ENCODE measurements at places on chromosomes 3 and 15.

- no peak for DNase-seq
These were observed 428.9 kb downstream of the VGLL3 start for GRCh38 chr3:86562090-86562489.

DNA sequence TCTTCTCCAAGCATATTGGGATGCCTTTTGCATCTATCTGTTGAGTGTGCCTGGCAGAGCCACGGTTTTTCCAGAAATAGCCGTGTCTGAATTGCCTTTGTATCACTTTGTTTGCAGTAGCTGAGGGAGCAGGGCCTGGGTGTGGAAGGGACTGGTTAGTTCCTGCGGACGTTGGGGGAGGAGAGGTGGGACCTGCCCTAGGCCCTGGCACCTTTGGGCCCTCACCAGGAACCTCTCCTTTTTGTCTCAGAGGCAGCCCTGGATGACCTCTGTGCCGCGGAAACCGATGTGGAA, 18.6 kb downstream of the ATRIP start:
- no peak for DNase-seq

DNA sequence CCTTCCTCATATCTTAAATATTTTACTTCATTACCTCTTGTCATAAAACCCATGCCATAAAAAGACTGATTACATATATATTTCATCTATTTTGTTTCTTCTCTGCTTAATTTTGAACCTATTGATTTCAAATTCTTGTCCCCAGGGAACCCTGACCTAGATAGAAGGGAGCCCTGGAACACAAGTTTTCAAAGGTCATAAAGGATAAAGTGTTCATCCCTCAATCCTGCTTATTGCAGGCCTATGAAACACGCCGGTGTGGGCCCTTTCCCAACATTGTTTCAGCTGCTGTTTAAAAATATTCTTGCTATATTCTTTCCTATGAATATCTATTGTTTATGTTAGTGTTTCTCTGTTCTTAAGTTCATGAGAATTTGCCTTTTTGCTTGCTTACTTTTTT, 1389.5 kb upstream of the GBE1 start:
- DNase-seq: no peak

GRCh38 chr3:12451960-12452359, 32.3 kb upstream of the TSEN2 start:
- no peak for DNase-seq

GRCh38 chr15:85854345-85855097, 59.8 kb upstream of the KLHL25 start:
- DNase-seq: no peak

DNA sequence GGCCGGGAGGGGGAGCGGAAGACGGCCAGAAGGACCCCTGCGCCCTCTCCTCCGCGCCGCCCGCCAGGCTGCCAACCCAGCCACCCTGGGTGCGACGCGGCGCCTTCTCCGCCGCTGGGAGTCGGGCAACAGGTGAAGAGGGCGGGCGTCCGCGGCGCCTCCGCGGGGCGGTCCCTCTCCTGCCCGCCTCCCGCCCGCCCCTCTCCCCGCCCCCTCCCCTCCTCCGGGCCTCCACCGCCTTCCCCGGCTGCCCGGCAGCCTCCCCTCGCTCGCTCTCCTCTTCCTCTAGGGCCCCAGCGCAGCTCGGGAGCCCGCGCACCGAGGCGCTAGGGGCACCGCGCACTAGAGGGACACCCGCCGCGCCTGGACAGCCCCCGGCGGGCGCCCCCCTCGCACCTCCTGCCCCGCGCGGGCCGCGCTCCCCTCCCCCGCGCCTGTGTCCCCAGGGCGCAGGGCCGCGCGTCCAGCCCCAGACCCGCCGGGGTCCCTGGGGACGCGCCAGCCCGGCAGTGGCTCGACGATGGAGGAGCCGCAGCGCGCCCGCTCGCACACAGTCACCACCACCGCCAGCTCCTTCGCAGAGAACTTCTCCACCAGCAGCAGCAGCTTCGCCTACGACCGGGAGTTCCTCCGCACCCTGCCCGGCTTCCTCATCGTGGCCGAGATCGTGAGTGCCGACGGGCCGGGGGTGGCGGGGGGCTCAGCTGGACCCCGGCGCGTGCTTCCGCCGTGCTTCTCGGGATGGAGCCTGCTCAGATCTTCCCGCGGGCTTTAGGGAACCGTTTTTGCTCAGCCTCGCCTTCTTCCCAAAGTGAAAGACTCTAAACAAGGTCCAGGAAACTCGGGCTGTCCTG, at the start of gene CMTM8:
TSS of gene CMTM8 (plus strand) at position 228 of the 854 bp plus-strand sequence. CDS start at position 521, 293 bp downstream.
- no peak for DNase-seq

DNA sequence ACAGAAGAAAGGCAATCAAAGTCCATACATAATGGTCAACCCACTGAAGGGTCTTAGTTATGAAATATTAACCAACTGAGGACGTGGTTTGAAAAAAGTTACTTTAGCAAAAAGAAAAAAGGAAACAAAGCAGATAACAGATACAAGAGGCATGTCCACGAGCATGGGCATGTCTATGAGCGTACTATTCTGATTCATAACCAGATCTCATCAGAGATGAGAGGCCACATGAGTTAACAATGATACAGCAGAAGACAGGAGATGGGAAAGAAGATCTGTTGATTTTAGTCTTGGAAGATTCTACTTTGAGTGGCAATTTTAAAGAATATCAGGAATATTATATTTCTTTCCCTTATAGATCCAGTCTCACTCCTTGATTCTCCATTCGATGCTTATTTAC, 262.9 kb upstream of the SLITRK3 start:
- DNase-seq: no peak

GRCh38 chr15:52523192-52523591, 5.5 kb downstream of the MYO5A start:
- peak; percentile 69 for DNase-seq

GRCh38 chr3:56200251-56200650, 268.0 kb downstream of the ERC2 start:
- no peak for DNase-seq

GRCh38 chr3:152769523-152769922, 65.4 kb upstream of the P2RY1 start:
- no peak for DNase-seq

DNA sequence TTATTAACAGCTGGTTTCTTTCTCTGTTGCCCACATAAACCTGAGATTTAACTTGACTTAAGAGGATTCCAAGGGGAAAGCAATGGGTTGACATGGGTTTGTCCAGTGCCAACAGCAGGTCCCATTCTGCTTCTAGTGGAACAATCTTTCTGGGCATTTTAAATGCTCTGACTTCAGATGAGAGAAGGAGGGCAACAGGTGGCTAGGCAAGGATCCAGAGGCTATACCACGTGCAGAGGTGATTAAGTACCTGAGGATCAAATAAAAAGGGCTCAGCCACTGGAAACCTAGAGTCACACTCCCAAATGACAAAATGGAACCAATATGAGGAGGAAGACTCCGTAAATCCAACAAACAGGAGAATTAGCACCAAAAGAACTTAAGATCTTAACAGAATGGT, 28.5 kb downstream of the CMTM6 start:
- no peak for DNase-seq

DNA sequence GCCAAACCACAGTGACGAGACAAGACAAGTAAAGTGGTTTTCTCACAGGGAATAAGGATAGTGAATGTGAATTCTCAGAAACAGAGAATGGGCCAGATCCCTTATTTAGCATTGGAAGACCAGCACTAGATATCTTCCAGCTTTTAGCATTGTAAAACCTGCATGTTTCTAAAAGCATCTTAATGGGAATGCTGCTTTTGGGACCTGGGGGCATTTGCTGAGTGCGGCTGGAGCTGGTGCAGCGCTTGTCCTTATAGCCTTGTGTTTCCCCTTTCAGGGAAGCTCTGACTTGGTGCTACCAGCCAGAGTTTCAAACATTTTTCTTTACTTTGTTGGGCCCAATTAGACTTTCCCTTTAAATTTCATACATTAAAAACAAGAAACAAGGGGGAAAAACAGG, 52.9 kb downstream of the CLSTN2 start:
- no peak for DNase-seq

DNA sequence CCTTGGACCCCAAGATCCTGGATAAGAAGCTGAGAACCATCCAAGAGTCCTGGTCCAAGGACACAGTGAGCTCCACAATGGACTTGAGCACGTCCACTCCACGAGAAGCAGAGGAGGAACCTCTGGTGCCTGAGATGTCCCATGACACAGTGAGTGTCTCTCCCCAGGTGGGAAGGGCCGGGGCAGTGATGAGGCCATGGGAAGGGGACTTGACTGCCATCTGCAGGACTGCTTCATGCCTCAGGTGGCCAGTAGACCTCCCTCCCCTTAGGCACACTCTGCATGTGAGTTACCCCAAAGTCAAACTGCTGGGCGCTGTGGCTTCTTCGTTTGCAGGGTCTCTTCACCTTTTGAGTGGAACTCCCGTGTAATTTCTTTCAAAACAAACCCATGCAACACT, 59.7 kb downstream of the CCDC33 start:
- no peak for DNase-seq

- DNase-seq: no peak
These were observed 37.7 kb downstream of the ABHD17C start for GRCh38 chr15:80732818-80733217.

DNA sequence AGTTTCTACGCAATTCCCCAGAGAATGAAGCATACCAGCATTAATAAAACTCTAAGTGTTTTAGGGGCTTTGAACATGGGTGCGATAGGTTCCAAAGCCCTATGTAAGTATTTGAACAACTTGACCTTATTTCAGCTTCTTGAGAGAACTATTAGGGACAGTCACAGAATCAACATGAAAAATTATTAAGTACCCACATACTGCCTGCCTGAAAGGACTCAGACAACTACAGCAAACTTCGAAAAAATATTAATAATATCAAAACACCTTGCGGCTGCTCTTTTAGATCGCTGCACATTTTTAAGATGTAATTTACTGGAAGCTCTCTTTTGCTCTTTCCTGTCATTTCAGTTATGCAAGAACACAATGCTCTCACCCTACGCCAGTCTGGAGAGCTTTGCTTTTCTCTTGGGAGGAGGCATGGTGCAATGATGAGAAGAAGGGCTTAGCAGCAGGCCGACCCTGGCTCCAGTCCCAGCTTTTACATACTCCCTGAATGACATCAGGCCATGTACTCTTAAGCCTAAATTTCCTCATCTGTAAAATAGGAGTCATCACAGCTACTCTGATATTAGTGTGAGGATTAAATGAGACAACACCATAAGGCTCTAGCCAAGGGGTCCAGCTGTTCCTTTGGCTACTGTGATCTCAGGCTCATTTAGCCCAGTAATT, 640.7 kb downstream of the FHIT start:
- DNase-seq: peak; percentile 68

DNA sequence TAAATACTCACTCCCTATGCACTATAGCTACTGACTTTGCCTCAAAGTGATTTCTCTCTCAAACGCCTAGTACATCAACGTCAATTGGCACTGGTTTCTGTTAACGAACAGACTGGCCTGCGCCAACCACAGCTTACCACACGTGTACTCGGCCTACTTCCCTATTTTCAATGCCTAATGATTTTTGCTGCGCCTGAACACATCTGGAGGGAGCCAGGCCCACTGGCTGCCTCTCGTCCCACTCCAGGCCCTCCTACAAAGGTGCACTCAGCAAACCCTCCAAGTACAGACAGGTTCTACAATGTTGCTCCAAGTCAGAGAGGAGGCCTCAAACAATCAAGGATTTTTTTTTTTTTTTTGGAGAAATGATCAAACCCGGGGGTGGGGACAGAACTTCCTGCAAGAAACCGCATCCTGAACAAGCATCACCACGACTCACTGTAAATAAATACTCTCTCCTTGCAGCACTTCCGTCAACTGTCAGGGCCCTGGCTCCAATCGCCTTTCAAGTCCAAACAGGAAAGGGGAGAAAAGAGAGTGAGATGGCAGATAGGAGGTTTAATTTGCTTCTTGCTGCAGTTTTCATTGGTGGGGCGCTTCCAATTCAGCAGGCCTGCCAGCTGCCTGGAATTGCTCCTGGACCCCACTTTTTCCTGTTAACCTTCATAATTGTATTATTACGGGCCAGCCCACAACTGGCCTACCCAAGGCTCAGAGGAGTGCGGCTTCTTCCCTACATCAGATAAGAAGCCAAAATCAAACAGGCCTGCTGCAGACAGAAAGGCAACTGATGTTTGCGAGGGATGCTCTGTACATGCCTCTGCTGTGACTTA, 139.3 kb downstream of the FOXP1 start:
- DNase-seq: peak; percentile 72

GRCh38 chr3:123781138-123781537, 103.0 kb downstream of the MYLK start:
- no peak for DNase-seq

- DNase-seq: no peak
These were observed 7.1 kb upstream of the FMN1 start for GRCh38 chr15:33201491-33202231.

- no peak for DNase-seq
These were observed 619 bp downstream of the TTBK2 start for GRCh38 chr15:42919799-42920518.

GRCh38 chr15:89472785-89473256, 23.6 kb downstream of the RHCG start:
- DNase-seq: peak; percentile 13

DNA sequence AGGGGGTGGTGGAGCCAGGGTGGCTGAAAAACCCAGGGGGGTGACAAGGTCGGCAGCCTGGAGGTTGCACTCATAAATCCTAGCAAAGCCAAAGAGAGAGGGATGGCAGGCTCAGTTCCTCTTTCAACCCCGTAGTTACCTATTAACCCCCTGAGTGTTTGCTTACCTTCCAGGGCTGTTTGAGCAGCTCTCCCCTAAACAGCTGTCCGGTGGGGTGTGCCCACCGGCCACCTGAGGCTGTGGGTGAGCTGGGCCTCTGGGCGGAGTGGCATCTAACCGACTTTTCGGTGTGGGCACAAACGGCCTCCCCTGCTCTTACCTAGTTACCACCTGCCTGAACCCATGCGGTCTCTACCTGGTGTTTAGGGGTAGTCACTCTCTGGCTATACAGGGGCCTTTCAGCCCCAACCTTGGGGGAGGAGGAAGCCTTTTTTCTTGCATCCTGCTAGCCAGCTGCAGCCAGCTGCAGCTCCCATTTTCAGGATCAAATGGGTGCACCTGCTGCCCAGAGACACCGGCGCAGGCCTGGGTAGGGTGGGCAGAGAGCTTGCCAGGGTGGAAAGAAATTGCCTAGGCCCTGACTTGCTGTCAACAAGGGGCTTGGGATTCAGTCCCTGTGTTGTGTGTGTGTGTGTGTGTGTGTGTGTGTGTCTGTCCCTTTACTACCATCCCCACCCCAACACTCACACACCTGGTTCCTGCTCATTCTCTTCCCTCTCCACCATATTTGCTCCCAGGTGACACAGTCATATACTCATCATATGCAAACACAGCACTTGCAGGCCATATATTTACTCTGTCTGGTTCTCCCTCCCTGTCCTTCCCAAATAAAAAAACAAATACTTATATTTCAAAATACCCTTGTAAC, 3.7 kb downstream of the DLL4 start:
- DNase-seq: no peak

- DNase-seq: no peak
These were observed 177.5 kb upstream of the CGNL1 start for GRCh38 chr15:57198654-57199291.
